ENCODE measurements at places on chromosomes 2 and 18.
A peak's percentile ranks its signal among the peaks of the same experiment; 100 is the strongest.

DNA sequence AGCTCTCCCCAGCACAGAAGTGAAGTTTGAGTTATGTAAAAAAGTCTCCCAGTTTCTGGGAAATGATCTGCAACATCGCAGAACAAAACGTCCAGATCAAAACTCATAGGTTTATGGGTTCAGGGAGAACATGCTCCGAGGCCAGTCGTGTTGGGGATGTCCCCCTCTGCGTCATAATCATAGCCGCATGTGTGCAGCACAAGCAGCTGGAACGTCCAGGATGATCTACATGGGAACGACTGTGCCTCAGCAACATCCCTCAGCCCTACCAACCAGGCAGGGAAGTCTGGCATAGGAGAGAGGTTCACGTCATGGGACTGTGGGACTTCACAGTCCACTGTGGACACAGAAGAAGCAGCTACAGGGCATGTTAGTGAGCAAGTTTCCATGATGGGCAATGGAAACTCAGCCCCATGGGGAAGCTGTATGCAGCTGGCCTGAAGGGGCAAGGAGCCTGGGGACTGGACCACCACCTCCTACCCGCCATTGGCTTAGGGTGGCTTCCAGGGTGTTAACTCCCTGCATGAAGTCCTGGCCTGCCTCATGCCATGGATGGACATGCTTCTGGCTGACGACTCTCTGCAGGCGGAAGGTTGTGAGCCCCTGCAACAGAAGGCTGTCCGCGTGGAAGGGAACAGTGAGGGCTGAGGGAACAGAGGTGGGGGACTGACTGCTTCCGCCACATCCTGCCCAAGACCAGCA, 96.9 kb downstream of the COPS8 start:
- no peak for DNase-seq

DNA sequence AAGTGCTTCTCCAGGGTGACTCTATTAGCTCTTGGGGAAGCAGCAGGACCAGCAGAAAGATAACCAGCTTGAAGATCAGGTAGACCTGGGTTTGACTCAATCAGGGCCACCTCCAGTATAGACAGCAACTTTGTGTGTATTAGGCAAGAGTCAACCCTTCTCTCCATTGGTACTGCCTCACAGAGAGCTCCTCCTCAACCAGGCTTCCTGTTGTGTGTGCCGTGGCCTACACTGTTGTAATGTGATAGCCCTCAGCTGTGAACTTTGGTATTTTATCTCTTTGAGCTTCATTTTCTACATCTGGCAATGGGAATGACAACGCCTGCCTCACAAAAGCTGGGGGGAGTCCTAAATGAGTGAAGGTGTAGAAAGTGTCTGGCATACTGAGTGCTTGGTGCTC, 17.0 kb upstream of the MAP3K20 start:
- DNase-seq, result no peak

DNA sequence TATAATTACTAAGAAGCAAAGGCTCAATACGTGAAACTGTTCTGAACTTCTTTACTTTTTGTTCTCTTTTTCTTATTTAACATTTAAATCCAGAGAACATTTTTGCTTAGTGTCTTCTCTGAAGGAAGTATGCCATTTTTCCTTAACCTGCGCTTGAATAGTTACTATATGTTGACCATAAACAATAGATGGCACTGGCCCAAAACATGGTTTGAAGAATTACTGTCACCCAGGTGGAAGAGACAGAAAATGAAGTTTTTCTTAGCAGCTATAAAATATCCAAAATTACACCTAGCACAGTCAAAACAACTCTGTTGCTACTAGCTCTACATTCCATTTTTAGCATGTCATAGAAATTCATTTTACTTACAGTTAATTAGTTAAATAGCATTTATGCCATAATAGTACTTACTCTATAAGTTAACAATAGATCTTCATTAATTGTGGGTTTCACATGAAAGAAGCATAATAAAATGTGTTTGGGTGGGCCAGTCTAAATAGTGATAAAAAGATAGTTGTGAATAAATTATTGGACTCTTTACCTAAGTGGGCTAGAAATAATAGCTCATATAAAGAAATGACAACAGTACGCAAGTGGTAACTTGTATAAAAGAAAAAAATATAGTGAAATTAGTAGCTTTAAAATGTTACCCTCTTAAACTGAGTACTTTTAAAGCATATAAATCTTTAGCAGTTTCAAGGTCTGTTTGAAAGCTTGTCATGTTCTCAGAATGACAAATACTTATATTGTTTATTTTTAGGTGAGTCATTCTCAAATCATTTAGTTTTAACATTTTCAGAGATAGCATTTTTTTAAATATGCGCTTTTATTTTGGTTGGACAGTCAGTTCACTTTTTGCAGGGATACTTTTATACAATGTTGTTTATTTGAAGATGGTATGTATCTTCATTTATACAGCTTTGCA, 3.7 kb downstream of the ETAA1 start:
- DNase-seq, result no peak

DNA sequence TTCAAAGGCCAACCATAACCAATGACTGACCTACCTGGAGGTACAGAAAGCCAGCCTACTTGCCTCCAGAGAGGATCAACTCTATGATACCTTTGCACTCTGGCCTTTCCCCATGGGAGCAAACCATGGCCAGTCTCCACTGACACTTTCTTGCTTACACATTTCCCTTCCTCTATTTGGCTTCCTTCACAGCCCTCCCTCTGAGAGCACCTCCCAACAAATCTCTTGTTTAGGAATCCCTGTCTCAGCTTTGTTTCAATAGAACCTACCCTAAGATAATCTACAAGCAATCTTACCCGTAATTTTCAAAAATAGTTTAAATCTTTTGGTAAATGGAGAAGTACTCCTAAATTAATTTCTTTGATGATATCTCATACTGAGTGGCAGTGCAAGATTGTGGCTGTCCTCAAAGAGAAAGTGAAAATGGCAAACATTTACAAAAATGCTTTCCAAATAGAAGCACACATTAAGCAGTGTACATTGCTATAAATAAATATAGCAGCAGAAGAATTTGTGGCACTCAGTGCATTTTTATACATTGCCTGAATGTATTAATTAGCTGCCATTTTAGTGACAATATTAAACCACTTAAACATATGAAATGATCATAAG, 140.6 kb downstream of the CCDC148 start:
- DNase-seq, result no peak

DNA sequence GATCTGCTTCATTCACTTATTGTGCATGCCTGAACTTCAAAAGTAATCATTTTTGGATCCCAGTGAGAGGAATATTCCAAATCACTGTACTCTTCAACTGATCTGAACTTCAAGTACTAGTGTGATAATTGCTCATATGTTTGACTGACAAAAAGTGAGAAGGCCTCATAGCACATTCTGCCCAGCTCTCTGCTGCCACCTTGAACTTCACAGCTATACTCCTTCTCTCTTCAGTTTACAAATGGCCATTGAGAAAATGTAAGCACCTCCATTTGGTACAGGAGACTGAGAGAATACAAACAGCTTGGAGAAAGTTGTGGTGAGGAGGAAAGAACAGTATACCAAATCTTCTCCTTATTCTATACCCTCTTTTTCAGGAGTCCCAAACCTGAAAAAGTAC, 946.0 kb upstream of the CHAC2 start:
- no peak for DNase-seq

DNA sequence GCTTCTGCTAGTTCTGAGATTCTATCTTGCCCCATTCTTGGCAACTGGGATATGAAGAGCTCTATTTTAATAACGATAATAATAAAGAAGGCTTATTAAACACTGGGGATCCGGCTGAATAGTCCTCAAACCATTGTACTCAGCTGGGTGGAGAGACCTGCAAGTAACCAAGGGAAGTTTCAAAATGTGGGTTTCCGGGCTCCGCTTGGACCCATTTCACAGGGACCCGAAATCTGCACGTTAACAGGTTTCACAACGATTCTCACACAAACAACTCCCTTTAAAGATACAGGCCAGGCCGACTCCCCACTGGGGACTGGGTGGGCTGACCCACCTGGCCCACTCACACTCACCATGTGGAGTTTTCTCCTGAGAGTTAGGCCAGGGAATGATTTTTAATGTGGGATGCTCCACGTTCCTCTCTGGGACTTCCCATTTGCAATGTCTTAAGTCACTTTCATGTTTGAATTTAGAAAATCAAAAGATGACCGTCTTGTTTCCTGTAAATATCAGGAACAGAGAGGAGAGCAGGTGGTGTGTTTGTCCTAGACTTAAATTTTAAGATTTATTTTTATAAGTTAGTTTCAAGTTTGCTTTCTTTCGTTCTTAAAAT, 96.3 kb downstream of the SH3RF3 start:
- no peak for DNase-seq

- DNase-seq, result no peak
Observed at GRCh38 chr2:187208199-187208785, 239.8 kb downstream of the CALCRL start.

- no peak for DNase-seq
Observed at GRCh38 chr18:31493171-31493570, 4.8 kb upstream of the DSG2 start.

GRCh38 chr2:22694300-22694699, 690.7 kb upstream of the KLHL29 start:
- no peak for DNase-seq

- DNase-seq, result no peak
Observed at GRCh38 chr2:215138479-215138878, at the start of gene ABCA12. ABCA12 (minus strand) TSS chr2:215138626; CDS start chr2:215138208, 418 bp downstream.

DNA sequence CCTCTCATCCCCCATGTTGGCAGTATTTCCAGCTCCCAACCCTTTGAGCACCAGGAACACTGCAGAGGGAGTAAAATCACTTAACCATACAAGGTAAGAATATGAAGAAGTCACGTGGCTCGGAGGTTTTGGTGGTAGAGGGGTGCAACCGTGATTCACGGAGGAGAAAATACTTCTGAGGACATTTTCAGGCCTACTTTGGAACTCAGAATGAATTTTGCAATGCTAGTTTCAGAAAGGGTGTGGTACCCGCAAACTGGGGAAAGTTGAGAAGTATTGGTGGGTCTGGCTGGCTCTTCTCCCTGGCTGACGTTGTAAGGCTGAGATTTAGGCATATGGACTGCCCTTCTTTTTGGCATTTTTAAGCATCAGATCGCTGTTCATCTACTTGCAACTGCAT, 442 bp downstream of the SERPINB5 start:
- no peak for DNase-seq

GRCh38 chr18:51028201-51028805, 1.7 kb upstream of the SMAD4 start:
- DNase-seq, result peak; percentile 45

DNA sequence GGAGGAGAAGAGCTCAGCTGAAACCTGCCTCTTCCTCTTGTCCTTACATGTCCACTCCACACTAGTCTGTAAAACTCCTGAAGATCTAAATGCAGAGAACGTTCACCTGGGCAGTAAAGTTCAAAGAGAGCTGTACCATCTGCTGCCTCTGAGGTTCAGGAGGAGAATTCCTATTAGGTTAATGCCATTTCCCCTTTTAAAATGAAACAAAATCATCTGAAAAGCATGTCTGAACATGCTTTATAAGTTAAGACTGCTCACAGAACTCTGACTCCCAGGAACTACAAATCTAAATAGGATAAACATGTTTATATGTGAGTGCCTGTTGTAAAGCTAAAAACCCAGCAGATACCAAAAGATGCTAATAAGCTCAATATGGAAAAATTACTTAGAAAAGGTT, 164.4 kb downstream of the AFF3 start:
- no peak for DNase-seq

- DNase-seq, result no peak
Observed at GRCh38 chr2:216379977-216380376, 7.7 kb upstream of the MARCHF4 start.

GRCh38 chr2:127893033-127893432, 7.3 kb upstream of the AMMECR1L start:
- DNase-seq, result no peak

DNA sequence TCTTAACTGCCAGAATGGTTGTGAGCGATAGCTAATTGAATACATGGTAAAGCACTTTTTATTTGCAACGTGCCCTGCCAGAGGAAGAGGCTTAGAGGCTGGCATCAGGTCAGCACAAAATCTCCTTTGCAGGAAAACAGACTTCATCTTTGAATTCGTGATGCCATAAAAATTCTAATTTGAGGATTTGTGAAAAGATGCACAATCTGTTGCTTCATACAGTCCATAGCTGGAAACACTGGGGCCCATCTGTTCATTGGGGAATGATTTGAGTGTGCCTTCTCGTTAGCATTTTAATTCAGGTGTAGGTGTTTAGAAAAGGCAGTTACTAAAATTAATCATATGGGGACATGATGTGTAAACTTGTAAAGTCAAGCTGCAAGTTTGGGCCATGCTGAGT, 876.0 kb downstream of the SLC4A3 start:
- DNase-seq, result no peak

DNA sequence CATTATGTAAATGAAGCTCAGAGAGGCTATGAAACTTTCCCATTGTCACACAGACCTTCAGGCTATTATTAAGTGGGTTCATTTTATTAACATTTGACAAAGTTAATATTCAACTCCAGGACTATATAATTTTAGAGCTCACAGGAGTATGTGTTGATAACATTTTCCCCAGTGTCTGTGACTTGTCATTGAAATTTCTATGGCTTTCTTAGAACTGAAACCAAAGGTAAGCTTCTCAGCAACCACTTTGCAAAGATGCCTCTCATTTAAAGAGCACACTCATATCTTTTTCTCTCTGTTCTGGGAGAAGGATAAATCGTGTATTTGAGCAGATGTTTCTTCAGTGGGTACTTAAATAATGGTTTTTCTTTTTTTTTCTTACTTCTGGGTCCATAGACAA, 61.8 kb upstream of the LHCGR start:
- DNase-seq, result no peak

DNA sequence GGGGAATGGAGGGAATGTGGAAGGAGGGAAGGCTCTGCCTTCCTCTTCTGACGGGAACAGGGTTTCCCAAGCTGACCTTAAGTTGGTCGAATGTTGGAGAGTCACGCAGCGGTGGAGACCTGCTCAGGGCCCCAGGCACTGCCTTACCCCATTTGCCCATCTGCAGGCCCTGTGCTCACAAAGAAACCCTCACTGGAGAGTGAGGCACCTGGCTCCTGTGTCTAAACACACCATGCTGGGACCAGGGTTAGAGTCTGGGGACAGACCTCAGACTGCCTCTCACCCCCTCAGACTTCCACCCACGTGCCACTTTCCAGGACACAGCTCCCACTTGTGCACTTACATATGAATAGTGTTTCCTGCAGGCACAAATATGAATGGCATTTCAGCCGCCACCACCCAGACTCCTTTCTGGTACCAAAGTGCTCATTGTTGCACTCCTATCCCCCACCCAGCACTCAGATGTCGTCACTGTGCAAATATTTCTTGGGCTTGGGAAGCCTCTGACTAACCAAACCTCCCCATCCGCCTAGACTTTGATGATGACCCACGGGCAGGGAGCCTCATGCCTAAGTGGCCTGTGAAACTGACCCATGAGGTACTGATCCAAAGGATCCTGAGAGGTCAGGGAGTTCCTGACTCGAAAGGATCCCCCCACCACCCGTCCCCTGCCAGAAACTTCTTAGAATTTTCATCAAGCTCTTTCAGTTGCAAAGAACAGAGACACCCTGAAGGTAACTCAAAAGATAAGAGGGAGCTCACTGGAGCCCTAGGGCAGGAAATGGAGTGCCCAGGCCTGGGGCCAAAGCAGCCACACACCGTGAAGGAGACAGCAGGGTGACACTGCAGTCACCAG, 78.3 kb downstream of the STPG4 start:
- DNase-seq, result no peak
